Activated T-cell treated with anti-CD3 and anti-CD28 coated beads, Interleukin-2, amount 50 U/mL, for 1 hour (primary cell): ENCODE measurements at places on chromosomes 7 and 10.
A peak's percentile ranks its signal among the peaks of the same experiment; 100 is the strongest.

- peak; percentile 47 for DNase-seq
These were observed 37.8 kb downstream of the AOAH start for GRCh38 chr7:36686499-36686898.

DNA sequence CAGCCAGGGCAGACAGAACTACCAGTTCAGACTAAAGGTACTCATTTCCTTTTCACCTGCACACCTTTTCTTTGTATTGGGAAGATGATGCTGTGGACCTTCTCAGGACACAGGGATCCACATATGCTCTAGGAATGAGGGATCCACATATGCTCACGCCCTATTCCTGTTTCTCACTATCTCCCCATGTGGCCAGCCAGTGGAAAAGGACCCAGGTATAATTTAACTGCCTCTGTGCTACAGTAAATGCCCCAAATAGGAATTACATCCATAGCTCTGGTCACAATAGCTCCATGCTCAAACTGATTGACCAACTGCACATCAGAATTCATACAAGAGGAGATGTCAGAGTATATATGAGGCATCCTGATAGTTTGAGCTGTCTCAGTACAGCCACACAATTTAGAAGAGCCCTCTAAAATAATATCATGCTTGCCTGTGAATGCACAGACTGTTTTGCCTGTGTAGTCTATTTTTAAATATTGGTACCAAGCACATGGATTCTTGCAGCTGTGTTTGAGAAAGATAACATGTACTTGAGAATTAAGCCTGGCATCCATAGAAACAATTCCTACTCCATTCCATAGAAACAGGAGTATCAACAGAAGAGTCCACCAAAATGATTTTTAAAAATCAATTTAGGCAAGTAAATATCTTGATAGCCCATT lies 43.7 kb downstream of the CTTNBP2 start:
- DNase-seq, result no peak

DNA sequence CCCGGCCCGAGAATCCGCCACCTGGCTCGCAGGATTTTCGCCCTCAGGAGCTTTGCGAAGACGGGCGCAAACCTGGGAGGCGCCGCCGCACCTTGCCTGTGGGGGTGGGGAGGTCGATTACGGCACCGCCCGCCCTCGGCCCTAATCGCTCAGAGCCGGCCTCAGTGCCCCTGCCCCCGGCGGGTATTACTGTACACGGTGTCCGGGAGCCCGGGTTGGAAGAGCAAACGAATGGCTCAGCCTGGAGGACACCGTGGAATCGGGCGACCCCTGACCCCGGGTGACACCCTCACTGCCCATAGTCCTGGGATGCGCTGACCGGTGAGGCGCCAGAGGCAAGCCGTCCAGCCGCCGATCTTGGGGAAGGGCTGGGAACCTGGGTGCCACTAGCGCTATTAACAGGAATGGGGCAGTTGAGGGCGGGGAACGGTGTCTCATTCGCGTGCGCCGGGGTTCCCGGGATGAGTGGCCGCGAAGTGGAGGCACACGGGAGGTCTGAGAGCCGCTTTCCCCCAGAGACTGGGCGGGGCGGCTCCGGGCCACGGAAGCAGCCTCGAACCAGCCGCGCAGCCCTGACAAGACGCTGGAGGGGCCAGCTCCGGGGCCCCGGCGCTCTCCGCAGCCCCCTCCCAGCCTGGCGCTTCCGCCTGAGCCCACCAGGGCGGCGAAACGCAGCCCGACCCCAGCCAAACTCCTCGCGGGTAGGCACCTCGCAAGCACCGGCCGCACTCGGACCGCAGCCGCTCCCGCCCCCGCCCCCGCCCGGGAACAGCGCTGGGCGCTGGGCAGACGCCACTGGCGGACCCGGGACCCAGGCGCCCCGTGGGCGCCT lies 167.5 kb downstream of the NRF1 start:
- DNase-seq, result peak; percentile 32

GRCh38 chr10:44925224-44925623 lies 14.1 kb downstream of the TMEM72 start:
- DNase-seq, result no peak

DNA sequence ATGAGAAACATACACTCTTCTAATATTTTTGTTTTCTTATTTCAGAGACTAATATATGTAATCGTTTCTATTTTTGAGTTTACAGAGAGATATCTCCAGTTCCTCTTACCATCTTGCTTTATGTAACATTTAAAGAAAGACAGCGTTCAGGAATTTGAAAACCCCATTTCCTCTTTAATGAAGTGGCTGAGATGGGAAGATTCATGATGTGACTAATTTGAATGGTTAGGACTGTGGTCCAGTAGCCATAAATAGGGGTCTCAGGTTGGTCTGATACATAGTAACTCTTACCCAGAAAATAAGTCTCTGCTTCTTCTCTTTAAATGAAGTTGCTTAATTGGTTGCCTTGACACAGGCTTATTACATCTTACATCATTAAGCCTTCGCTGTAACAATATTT lies 6.9 kb downstream of the KMT2E start:
- no peak for DNase-seq

DNA sequence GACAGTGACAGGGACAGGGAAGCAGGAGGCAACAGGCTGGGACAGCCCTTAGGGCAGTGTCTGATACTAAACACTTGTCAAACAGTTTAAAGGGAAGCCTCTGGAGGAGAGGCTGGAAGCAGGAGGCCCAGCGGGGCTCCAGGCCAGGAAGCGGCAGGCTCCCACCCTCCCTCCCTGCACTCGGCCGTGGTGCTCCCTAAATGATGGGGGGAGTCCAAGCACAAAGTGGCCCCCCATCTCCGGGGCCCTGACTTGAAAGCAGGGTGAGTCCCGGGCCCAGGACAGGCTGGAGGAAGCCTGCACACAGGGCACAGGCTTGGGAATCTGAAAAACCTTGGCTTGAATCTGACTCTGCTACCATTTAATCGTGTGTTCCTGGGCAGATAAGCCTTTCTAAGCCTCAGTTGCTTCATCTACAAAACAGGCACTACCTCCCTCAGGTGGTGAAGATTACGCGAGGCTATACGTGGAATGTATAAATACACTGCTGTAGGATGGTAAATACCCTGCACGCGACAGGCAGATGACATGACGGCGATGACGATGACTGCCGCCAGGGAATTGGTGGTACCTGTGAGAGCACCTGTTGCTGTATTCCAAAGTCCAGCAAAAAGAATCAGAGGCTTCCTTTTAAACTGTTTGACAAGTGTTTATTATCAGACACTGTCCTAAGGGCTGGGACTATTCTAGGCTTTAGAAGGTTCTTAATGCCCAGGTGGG lies 34.1 kb downstream of the GBX1 start:
- DNase-seq, result no peak

- no peak for DNase-seq
These were observed 39.2 kb downstream of the WBP1L start for GRCh38 chr10:102782673-102783551.

GRCh38 chr10:89531359-89531758 lies 4.0 kb downstream of the SLC16A12 start:
- DNase-seq, result no peak

DNA sequence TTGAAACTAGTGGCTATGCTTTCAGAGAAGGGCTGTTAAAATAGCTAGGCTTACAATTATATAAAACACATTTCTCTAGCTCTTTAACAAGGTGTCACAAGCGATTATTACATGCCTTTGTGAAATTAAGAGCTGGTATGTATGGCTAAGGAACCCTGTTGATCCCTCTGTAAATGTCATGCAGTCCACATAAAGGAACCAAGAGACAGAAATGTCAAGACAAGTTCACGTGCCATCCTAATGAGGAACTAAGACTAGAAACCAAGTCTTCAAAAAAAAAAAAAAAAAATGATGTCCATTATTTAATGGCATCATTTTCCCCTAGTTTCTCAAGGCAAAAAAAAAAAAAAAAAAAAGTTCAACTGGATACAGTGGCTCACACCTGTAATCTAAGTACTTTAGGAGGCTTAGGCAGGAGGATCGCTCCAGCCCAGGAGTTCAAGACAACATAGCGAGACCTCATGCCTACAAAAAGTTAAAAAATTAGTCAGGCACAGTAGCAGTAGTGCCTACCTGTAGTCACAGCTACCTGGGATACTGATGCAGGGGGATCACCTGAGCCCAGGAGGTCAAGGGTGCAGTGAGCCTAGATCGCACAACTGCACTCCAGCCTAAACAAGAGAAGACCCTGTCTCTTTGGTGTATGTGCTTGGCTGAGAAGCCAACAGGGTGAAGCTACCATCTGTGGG lies 63.4 kb downstream of the SRPK2 start:
- no peak for DNase-seq

- DNase-seq, result no peak
These were observed 534.0 kb upstream of the FOXK1 start for GRCh38 chr7:4147926-4148620.

DNA sequence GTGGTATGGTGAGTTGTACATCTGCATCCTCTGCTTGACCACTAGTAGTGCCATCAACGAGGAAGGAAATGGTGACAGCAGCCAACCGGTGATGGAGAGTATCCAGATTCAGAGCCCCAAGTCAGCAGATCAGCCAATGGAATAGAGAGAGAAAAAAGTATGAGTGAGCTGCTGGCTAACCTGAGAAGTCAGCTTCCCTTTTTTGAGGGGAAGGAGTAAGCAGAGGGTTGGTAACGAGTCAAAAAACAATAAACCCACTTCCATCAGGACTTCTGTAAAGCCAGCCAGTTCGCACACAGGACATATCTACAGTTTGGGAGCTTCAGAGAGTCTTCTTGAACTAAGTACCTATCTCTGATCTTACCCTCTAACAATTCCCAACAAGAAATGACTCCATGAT lies 8.9 kb downstream of the SLC25A28 start:
- DNase-seq, result no peak

GRCh38 chr7:91551377-91552175 lies 287.3 kb downstream of the FZD1 start:
- DNase-seq, result no peak

DNA sequence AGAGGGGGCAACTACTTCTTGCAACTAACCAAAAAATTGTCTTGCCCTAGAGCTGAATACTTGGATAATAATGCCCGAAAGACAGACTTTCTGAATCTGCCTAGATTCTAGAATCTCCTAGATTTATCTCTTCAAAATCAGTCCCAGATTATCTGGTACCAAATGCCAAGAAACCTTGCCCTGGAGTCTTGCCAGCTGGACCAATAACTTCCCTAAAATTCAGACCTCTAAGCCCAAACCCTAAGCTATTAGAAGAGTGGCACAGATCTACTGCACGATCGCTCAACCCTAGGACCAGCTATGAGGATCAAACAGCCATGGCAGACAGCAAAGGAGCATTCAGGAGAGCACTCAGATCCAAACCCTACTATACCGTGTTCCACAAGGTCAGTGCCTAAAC lies 45.0 kb downstream of the ARMH3 start:
- DNase-seq, result no peak
